NCI-H510A treated with DMSO at 0.1 percent for 48 hours (cell line): ENCODE measurements at places on chromosomes 12 and 14.
A peak's percentile ranks its signal among the peaks of the same experiment; 100 is the strongest.

- DNase-seq: no peak
Observed at GRCh38 chr12:87806310-87806709, 222.9 kb downstream of the C12orf50 start.

DNA sequence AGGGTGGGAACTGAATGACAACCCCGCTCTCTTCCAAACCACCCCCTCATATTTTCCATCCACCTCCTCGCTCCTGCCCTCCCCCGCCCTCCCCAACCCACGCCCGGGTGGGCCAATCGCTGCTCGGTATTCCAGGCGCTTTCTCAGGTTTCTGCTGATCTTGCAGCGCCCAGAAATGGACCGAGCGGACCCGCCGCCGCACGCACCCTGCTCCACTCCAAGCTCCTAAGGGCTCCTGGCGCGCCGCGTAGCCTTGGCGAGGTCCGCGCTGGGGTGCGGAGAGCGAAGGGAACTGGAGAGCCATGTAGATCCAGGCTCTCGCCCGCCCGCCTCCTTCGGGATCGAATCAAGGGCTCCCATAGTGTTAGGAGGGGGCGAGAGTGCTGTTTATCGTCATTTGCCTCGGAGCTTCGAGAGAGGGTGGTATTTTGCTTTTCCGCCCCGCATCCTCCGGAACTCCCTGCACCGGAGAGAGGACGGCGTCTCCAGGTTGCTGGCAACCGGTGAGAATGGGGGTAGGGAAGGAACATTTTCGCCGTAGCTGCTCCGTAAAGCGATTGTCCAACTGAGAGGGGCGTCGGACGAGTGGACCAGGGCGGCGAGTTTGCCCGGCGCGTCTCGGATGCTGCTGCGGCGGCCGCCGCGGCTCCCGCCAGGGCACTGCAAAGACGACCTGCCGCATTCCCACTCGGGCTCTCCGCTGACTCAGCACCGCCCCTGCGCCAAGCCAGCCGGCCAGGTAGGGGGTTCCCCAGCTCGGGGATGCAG, at the start of gene KCNA1:
Gene KCNA1, plus strand, starts transcription at position 172 of the 768 bp plus-strand sequence. CDS start 1,474 bp downstream, outside the sequence.
- no peak for DNase-seq

DNA sequence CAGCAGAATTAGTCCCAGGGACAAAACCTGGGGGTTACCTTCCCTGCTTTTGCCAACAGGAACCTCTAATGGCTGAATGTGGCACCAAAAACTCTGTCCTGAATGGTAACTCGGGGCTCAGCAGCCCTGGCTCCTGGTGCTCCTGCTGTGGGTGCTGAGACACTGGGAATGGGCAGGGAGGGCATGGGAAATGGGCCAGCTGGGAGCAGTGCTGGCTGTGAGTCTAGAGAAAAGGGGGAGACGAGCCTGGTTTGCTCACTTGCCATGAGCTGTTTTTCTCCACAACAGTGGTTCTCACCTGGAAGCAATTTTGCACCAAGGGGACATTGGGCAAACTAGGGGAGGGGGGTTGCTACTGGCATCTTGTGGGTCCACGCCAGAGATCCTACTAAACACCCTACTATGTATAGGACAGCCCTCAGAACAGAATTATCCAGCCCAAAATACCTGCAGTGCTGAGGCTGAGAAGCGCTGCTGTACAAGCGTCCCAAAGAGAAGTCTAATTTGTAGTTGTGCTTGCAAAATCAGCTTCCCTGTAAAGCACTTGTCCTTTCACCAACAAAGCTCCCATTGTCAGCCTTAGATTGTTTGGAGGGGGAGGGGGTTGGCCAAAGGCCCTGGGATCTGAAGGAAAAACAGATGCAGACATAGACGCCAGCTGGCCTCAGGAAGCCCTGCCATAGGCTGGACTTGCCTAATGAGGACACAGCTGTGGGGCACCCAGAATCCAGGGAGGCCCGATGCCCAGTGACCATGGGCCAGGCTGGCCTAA, 3.6 kb downstream of the LRRC74A start:
- no peak for DNase-seq

- DNase-seq: no peak
Observed at GRCh38 chr12:58980768-58981167, 60.5 kb upstream of the LRIG3 start.

DNA sequence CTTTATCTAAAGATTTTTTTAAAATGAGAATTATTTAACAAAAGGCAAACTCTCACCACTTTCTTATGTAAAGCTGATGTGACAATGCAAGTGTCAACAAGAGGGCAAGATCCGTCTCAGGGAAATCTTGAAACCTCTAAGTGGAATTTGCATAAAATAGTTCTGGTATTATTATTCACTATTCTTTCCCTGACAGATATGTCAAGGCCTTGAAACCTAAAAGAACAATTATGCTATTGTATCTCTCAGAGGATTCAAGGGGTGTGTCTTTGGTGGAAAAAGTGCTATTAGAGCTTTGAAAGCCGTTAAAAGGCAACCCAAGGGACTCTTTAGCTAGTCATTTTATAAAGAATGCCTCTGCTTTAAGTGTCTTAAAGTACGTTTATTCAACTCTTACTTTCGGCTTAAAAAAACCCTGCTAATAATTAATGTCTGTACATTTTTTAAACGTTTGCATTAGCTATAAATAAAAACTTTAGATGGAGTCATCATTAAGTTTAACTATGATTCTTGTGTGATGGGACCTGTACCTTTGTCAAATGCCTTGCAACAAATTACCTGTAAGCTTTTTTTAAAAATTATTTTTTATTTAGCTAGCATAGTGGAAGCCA, 585.5 kb downstream of the VRK1 start:
- no peak for DNase-seq

DNA sequence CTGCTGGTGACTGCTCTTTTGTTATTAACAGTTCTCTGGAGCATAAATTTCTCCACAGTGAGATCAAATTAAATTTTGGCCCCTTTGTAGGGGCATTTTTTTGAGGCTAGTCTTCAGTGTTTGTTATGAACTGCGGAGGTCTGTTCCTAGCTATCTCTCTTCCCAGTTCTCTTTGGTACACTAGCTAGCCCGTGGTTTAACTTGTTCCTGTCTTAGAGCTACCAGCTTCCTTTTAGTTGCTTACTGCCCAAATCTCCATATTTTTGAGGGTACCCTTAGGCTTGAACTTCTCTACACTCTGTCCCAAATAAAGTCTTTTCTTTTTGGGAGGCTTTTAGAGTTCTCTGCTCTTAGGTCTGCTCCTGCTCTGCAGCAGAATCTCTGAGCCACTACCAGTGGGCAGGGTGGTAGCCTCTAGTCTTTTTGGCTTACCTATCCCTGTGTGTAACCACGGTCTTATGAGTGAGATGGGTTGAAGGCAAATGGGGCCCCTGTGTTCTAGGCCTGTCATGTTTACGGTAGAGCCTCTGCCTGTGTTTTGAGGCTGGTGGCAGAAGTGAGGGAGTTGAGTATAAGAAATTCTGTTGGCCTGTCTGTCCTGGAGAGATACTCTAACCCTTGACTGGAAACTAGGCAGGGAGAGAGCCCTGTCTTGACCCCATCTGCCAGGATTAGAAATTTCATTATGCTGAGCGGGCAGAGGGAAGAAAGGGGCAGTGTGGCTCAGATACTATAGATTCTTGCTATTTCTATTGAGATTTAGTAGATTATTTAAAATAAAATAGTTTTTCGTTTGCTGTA, 21.0 kb downstream of the CNOT2 start:
- no peak for DNase-seq

- no peak for DNase-seq
Observed at GRCh38 chr12:17640615-17641014, 449.4 kb downstream of the RERGL start.

DNA sequence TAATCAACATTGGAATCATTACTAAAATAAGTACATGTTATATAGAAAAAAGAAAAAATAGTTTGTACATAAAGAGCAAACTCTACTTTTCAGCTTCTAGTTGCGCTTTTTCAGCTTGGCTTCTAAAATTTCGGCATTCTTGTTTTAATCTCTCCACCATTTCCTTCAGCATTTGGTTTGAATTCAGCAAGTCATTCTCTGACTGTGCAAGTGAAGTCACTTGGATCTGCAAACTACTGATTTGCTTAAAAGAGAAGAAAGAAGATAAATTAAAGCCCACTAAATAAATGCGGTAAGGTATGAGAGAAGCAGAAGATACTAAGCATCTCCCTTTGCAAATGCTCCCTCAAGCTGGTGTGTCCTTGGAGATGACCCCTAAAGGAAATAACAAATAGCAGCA, 126.3 kb downstream of the CEP83 start:
- DNase-seq: no peak

DNA sequence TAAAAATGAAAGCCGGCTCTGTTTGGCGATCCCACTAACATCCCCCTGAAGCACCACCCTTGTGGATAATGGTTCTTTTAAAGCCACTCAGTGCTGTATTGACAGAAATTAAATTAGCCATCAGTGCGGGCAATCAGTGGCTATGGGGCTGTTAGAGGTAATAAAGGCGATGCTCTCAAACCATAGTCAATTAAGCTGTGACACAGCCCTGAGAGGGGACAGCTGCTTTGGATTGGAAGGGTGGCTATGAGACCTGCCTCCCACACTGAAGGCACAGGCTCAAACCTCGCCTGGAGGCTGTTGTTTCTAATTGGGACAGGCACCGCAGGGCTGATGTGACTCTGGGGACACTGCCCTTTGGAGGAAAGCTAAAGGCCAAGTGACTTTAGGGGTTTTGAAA, 562.2 kb downstream of the VRK1 start:
- no peak for DNase-seq

GRCh38 chr12:15522574-15523187, 200.4 kb downstream of the PTPRO start:
- DNase-seq: peak; percentile 79

- no peak for DNase-seq
Observed at GRCh38 chr14:52700701-52701172, 5.4 kb upstream of the ERO1A start.

GRCh38 chr12:5567016-5567725, 135.3 kb downstream of the NTF3 start:
- no peak for DNase-seq

GRCh38 chr14:68548194-68549076, 244.4 kb downstream of the ZFP36L1 start:
- no peak for DNase-seq

DNA sequence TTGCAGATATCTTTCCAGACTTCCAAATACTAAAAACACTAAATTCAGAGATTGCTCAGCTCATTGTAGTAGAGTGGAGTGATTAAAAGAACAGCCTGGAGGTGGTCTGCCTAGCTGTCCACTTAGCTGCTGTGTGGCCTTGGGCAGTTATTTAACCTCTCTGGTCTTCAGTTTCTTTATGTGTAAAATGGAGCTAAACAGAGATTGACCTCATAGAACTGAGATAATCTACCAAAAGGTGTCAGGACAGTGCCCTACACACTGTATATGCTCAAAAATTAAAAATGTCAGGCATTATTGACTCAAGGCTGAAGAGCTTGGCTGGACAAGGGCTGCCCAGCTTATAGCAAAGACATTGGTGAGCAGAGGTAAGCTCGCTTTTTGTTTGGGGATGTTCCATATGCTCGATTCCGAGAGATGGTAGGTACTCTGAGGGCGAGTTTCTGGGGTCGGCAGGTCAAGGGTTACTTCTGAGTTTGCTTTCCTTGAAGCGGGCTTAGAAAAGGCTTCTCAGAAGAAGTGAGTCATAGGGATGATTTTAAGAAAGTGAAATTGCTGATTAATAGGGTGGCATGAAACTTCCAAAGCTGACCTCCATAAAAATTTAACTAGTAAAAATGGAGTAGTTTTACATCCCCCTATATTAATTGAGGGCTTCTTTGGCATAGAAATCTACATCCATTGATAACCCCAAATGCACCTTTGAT, 107.5 kb downstream of the GPATCH2L start:
- DNase-seq: no peak

DNA sequence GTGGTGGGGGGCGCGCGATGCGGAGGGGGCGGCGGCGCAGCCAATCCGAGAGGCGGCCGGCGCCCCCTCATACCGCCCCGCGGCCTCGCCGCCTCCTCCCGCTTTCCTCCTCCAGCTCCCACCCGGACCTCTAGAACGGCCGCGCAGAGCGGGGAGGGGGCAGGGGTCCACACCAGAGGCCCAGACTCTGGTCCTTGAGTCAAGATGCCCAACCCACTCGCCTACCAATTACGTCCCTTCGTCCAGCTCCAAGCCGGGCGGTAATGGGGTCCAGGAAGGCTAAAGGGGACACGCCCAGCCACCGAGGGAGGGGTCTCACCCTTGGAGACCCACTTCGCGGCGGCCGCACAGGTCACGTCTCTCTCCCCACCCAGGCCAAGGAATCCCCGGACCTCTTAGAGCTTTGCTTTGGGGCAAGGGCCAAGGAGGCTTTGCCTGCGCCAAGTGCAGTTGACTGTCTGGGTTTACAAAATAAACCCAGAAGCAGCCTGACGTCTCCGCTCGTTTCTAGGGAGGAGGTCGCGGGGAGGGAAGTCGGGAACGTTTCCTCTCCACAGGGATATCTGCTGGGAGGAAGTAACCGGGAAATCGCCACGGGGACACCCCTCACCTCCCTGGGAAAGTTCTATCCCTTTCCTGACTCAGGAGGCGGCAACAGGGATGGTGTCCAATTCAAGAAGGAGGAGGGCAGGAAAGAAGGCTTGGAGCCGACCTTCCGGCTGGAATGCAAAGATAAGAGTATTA, 394 bp upstream of the AMIGO2 start:
- DNase-seq: peak; percentile 63

GRCh38 chr12:67161322-67161918, 107.7 kb upstream of the CAND1 start:
- peak; percentile 26 for DNase-seq

- DNase-seq: no peak
Observed at GRCh38 chr14:95562892-95563685, 28.2 kb downstream of the GLRX5 start.

DNA sequence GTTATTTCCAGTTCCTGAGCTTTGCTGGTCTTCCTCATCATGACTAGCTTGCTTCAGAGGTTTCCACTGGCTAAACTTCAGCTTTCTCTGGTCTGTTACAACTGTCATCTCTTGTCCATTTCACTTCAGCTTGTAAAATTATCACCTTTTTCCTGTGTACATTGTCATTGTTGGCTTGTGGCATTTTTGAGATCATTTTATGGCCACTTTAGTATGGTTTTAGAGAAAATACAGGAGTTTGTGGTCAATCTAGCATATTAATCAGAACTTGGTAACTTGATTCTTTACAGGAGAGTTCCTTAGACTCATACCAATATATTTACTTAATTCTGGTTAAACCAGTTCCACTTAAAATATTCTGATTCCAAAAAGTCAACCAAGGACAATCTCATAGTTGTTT, 235.9 kb upstream of the KITLG start:
- DNase-seq: peak; percentile 31
